ENCODE measurements at places on chromosomes 7 and 10.

- no peak for DNase-seq
Measured at GRCh38 chr10:79289801-79290200, 57.5 kb upstream of the PPIF start.

- DNase-seq, result no peak
Measured at GRCh38 chr10:88111294-88111693, 247.9 kb downstream of the PTEN start.

GRCh38 chr7:116621649-116622048 lies 50.3 kb upstream of the MET start:
- DNase-seq, result no peak

- DNase-seq, result no peak
Measured at GRCh38 chr7:126495733-126496132, 757.0 kb downstream of the GRM8 start.

DNA sequence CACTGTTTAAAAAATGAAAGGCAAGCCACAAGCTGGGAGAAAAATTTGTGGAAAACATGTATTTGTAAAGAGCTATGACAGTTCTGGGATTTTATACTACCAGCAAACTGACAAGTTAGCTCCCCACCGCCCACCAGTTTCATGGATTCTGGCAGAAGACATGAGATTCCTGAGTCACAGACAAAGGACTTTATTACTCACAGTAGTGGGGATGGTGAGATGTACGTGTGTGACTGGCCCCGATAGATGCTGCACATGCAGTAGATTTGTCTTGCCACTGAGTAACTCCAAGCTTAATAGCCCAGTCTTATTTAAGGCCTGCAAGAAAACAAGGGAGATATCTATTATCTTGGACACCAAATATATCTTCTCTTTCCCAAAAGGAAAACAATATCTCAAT lies 281.7 kb downstream of the AHR start:
- no peak for DNase-seq

DNA sequence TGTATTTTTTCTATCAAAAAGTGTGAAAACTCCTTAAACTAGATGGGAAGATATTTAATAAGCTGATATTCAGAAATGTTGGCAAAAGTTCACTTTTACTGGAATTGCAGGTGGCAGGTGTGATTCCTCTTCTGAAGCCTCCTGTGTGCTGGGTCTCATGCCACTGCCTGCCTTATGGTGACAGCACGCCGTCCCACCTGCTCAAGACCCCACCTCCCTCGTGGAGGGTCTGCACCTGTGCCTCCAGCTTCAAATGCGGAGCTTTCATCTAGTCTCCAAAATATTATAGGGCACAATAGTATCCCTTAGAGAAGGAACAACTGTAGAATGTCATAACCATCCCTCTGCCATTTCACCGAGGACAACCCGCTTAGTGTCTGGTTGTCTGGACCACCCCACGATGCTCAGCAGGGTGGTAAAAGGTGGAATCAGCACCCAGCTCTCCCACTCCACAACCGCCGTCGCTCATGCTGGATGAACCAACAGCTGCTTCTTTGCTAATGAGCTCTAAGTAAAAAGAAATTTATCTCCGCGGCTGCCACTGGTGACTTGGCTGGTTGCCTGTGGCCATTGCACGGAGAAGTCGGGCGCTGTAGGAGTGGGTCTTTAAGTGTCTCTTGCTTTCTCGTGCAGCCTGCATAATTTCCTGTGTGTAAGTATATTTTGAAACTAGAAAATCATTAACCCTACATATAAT lies 119.3 kb upstream of the TCERG1L start:
- no peak for DNase-seq

DNA sequence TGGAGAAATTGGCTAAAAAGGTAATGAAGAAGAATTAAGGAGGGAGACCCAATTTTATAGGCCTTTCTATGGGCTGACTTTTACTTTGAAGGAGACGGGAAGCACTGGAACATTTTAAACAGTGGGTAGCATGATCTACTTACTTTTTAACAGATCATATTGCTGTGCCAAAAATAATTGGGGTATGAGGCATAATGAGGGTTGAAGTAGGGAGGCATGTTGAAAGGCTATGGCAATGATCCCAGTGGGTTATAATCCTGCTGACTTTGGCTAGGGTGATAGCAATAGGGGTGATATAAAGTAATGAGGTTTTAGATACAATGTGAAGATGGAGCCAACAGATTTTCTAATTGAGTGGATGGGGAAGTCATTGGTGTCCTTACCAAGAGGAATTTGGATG lies 73.2 kb downstream of the GPR37 start:
- DNase-seq, result no peak

- DNase-seq, result no peak
Measured at GRCh38 chr10:59107147-59107546, 69.3 kb upstream of the PHYHIPL start.

GRCh38 chr7:79272066-79272669 lies 181.3 kb downstream of the MAGI2 start:
- DNase-seq, result no peak

- DNase-seq, result no peak
Measured at GRCh38 chr7:94303695-94304094, 91.0 kb upstream of the COL1A2 start.

- DNase-seq, result no peak
Measured at GRCh38 chr10:95558593-95559320, 2.4 kb downstream of the SORBS1 start.

DNA sequence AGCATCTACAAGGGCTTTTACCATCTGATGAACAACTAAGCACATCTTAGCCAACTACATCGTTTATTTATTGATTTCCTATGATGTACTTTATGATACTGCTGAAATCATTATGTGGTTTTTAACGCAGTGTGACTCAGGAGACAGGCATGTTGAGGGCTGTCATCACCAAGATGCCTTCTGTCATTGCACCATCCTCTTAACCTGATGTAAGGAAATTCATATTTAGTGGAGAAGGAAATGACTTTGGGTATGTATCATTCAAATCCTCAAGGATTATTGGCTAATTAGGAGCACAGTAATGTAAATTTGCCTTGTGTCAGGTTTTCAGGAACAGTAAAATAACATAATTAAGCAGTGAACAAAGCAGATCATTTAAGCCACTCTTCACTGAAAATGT lies 138.5 kb upstream of the MGMT start:
- no peak for DNase-seq

GRCh38 chr7:102425639-102426267 lies 7.6 kb upstream of the ORAI2 start:
- peak; percentile 91 for DNase-seq

DNA sequence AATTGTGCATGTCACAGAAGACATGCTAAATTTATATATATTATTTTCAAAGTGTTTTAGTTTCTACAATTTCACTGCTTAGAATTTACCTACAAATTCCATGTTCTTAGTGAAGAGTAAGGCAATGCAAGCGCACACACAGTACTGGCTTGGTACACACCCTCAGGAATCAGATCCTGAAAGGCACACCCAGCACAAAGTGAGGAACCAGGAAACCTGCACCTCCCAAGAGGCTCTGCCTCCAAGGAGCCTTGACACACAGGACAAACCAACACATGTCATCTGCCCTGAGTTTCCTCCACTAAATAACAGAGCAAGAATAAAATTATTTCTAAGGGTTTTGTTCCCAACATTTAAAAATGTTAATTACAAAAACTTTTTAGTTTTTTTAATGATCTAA lies 156.2 kb downstream of the PARD3 start:
- no peak for DNase-seq

GRCh38 chr10:75878586-75878985 lies 447.2 kb downstream of the LRMDA start:
- no peak for DNase-seq
